ENCODE measurements at places on chromosomes 1 and 21.

GRCh38 chr1:220894924-220895256, 15.6 kb downstream of the HLX start:
- DNase-seq, result no peak

DNA sequence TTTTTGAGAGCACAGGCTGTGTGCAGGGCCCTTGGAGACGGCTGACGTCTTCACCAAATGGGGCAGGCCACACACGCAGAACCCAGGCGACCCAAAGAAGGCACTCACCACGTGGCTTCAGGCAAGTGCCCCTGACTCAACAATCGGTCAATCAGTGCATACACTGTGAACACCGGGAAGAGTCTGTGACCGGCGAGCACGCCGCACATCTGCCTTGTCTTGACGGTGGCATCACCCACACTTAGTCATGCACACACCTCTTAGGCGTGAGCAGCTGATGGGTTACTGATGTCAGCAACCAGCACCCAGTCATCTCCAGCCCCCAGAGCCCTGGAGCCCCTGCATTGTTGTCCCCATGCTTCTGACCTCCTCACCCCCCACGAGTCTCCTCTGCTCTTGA, 4.9 kb upstream of the LRRC3 start:
- no peak for DNase-seq

DNA sequence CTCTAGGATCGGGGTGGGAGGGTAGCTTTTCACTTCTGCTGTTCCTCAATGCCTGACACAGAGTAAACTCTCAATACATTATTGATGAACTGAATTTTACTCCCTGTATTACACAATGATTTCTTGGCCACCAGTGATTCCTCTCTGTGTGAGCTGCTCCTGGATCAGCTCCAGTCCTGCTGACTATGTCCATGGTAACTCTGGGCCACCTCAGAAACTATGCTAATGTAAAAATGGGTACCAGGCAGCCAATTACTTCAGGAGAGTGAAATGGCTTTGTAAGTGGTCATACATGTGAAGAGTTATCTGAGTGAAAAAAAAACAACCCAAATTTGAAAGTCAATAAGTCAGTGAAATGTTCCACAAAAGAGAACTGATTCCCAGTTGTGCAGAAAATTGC, 311.0 kb downstream of the KCNH1 start:
- no peak for DNase-seq

GRCh38 chr1:18288722-18289121, 181.1 kb downstream of the IGSF21 start:
- DNase-seq, result no peak

DNA sequence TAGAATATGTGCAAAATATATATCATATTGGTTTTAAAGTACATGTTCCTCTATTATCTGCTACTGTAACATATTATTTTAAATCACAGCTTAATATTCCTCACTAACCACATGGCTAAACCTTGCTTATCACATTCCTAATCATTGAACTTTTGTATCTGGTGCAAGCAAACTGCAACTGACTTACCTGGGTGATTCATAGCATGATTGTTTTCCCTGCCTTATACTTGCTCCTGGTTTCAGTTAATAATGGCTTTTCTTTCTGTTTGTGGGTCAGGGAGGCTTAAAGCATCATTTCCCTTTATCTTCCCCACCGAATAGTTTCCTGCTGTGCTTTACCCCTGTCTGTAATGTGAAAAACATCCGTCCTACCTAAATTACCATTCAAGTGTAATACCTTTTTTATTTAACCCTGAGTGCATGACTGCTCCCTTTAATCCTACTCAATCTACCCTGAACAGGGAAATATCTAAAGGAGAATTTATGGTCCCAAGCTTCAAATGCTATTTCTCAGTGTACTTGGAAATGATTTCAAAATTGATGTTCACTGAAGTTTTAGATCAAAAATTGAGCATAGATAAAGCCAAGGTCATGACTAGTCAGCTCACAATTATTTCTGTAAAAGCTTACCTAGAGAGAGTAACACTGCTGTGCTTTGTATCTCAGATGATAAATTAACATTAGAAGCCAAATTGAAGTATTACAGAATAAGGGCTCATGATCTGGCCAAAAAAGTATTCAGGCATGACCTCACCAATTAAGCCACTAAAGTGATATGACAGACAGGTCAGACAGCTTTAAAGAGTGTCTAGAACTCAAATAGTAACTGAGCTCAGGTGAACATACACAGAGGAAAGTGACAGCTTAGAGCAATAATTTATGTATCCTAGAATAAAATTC, 507.1 kb downstream of the BRINP3 start:
- DNase-seq, result no peak

- DNase-seq, result no peak
These were observed 84.1 kb upstream of the VANGL1 start for GRCh38 chr1:115557715-115558114.

- DNase-seq, result no peak
These were observed 63.9 kb downstream of the NDUFS5 start for GRCh38 chr1:39089931-39090521.

DNA sequence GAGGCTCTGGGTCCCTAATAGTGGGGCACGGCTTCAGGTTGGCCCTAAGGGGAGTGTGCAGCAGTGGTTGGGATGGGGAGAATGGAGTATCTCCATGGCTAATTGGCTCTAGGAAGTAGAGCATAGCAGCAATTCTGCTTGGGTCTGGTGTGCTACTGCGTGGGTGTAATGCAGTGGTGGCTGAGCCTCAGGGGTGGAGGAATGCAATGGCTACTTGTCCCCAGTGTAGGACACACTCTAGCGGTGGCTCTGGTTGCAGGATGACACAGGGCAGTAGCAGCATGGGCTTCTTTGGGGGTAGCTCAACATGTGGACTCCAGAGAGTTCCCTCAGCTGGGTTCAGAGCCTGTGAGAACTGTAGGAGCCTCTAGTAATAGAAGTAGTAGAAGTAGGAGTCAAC, 91.2 kb upstream of the FAM78B start:
- DNase-seq, result no peak

GRCh38 chr1:225757927-225758656, 19.5 kb upstream of the SRP9 start:
- no peak for DNase-seq

- DNase-seq, result no peak
These were observed at the start of gene PRKACB for GRCh38 chr1:84143796-84144565. PRKACB (plus strand) TSS chr1:84144271; CDS start chr1:84144362, 91 bp downstream.

GRCh38 chr1:169941982-169942830, 48.5 kb upstream of the SCYL3 start:
- no peak for DNase-seq

DNA sequence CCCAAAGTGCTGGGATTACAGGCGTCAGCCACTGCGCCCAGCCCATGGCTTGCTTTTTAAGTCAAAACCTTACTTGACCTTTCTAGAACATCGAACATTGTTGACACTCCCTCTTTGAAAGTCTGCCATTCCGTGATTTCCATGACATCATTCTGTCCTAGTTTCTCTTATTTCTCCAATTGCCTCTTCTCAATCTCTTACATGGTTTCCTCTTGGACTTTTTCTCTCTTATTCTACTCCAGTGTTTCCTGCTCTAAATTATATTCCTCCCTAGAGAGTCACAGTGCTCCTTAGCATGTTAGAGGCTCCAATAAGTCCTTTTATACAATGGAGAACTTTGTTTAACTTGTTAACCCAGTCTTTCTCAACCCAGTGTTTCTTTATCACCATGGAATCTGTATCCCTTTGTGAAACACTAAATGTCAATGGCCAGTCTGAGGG, 25.5 kb downstream of the JAM2 start:
- DNase-seq, result no peak

DNA sequence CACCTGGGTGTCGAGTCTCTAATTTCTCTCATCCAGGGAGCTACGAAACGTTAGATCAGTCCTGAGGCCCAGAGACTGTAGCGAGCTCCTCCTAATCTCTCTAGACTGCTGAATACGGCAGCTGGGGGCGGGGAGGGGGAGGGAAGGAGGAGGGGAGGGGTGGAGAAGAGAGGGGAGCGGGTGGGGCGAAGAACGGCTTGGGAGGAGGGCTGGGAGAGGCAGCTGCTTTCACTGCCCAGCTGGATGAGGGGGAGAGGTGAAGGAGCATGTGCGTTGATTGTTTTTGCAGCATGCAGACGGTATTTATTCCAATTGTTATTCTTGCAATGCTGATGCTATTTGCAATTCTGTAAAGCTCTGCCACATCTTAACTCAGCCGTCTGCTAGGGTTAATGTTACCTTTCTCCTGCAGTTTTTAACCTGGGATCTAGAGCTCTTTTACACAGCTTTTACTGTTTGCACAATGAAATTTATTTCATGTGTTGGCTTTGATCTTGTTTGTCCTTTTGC, 790 bp downstream of the DNAJC6 start:
- DNase-seq, result no peak

- DNase-seq, result no peak
These were observed 75.2 kb downstream of the NGF start for GRCh38 chr1:115262886-115263285.

DNA sequence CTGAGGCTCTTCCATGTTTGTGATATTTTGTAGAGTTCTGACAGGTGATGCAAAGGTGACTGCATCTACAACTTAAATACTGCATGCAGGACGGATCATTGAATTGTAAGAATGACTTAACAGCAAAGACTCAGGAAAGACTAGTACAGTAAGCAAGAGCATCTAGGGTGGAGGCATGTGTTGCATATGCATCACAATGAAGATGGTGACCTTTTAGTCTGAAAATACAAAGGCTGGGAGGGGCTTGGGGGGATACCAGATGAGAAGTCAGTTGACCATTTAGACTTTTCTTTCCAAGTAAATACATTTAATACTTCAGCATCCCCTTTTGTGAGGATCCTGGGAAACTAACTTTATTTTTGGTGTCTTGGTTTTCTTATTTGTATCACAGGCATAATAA, 145.5 kb downstream of the NUF2 start:
- no peak for DNase-seq

GRCh38 chr1:26130695-26131094, 19.1 kb downstream of the PDIK1L start:
- no peak for DNase-seq

GRCh38 chr1:102435483-102435882, 438.8 kb upstream of the OLFM3 start:
- no peak for DNase-seq

GRCh38 chr1:12339811-12340543, 110.1 kb downstream of the VPS13D start:
- no peak for DNase-seq
